ENCODE measurements at places on chromosomes 3 and 15.
A peak's percentile ranks its signal among the peaks of the same experiment; 100 is the strongest.

- DNase-seq, result peak; percentile 66
Observed at GRCh38 chr3:15795651-15796308, 2.0 kb downstream of the ANKRD28 start.

- DNase-seq, result peak; percentile 50
Observed at GRCh38 chr15:77959432-77959879, 118.1 kb downstream of the TBC1D2B start.

- no peak for DNase-seq
Observed at GRCh38 chr3:124296406-124296805, 304.5 kb upstream of the ROPN1 start.

GRCh38 chr3:13501958-13502790, 22.1 kb downstream of the HDAC11 start:
- DNase-seq, result no peak

- no peak for DNase-seq
Observed at GRCh38 chr15:31295658-31296057, 31.0 kb upstream of the KLF13 start.

- DNase-seq, result no peak
Observed at GRCh38 chr15:76566276-76566675, 229.7 kb downstream of the ISL2 start.

GRCh38 chr15:37586976-37587375, 347.5 kb upstream of the TMCO5A start:
- no peak for DNase-seq

GRCh38 chr3:177676947-177677587, 479.8 kb upstream of the TBL1XR1 start:
- no peak for DNase-seq

DNA sequence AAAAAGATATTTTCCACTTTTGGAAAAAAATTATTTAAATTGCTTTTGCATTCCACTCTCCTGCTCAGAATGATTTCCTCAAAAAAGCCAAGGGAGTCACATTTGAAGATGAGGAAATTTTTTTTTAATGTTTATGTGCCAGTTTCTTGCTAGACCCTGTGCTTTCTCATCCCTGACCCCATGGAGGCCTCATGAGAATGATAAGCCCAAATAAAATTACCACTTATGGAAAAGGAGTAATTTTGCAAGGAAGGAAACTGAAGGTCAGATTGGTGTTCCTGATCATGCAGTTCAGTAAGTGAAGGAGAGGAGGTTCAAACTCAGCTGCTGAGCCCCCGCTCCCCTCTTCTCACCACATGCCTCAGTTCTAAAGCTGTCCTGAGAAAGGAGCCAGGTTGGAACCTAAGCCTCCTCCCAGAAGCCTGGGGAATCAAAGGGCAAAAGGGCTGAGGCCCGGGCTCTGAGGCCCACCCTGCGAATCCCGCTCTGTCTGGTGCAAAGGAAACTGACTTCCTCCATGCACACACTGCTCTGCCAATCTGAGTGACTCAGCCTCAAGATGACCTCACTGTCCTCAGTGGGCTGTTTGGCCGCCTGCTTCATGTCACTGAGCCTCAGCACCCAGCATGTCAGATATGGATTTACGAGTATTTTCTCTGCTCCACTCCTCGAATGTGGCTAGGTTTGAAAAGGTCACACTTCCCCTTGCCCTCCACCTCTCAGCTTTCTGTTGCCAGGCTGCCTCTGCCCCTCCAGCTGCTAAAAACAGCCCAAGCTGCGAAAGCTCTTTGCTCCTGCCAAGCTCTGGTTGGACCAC, 56.9 kb upstream of the FLNB start:
- DNase-seq, result peak; percentile 81

DNA sequence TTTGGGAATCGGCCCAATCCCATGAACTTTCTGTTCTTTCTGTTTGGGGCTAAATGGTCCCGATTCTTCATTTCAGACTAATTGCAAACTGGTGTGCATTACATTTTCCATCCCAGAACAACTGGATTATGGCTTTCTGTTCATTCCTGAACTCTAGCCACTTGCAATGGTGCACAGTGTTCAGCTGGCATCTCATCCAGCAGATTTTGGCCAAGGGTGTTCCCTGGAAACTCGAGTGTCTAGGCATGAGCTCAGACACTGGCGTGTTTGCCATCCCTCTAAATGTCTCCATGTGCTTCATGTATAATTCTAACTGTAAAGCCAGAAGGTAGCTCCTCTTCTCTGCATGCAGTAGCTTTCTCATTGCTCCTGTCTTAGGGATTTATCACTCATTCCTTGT, 97.1 kb upstream of the MYZAP start:
- no peak for DNase-seq

DNA sequence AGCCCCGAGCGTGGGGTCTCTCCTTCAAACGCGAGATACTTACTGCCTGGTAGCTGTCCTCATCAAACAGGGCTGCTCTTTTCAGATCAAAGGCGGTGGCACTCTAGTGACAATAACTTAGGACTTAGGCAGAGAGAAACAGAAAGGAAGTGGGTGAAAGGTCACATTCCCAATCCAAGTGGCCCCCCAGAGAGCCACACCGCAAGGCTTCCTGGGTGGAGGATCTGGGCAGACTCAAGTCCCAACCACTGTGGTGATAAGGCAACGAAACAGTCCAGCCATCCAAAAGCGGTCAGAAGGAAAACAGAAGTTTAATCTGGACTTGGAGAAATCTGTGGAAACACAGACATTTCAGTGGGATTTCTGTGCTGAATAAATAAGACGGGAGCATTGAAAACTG, 227.2 kb downstream of the ADAMTS17 start:
- DNase-seq, result no peak

DNA sequence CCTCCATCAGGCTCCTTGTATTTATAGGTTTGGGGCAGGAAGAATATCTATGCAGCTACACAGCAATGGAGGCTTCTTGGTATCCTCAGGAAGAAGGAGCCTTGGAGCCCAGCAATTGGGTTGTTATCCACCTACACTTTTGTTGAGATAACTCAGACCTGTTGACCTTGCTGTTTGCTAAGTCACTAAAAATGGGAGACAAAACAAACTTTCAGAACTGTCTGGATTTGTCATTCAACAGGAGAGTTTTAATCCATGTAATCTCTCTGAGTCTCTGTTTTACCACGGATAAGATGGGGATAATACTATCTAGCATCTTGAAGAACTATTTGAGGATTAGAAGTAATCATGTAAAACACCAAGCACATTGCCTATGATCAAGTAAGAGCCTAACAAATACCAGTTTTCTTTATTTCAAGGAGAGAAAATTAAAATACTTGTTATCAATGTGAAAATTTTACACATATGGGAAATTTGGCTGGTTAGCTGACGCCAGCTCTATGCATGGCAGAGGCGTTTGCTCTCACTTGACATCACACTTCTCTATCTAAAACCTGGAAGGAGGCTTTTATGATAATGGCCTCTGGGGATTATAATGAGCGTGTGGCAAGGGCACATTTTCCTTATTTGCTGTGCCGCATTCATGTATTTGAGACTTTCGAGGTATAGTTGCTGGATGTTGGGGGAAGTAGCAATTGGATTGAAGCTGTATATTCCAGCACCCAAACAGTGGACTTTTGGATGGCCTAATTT, 215.6 kb downstream of the PDCD6IP start:
- DNase-seq, result no peak

GRCh38 chr15:40151991-40152390, 8.9 kb upstream of the BUB1B start:
- peak; percentile 74 for DNase-seq

GRCh38 chr3:23735535-23736326, 70.0 kb upstream of the UBE2E1 start:
- DNase-seq, result no peak

DNA sequence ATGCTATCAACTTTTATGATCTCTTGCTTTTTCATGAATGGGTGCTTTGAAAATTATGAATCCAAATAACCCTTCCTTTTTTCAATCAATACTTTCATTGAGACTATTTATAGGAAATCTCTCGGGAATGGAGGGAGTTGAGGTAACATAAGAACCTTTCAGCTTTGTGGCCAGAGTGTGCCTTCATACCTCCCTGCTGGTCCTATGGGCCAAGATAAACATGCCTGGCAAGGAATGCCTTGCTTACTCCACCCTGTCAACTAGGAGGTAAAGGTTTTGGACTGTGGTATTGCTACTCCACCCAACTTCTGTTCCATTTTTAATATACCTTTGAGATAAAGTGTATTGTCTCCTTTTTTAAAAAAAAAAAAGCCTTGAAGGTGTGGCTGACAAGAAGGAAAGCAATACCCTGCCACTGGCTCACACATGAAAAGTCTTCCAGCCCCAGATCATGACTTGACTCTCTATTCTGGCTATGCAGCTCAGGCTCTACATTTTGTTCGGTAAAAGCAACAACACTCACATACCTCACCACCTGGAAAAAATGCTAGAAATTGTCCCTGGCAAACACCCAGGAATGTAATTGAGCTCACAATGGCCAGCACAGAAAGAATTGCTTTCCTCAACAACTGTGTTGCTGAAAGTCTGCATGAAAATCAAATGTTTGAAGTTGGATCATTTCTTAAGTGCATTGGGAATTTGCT, 35.8 kb downstream of the COL8A1 start:
- peak; percentile 68 for DNase-seq

DNA sequence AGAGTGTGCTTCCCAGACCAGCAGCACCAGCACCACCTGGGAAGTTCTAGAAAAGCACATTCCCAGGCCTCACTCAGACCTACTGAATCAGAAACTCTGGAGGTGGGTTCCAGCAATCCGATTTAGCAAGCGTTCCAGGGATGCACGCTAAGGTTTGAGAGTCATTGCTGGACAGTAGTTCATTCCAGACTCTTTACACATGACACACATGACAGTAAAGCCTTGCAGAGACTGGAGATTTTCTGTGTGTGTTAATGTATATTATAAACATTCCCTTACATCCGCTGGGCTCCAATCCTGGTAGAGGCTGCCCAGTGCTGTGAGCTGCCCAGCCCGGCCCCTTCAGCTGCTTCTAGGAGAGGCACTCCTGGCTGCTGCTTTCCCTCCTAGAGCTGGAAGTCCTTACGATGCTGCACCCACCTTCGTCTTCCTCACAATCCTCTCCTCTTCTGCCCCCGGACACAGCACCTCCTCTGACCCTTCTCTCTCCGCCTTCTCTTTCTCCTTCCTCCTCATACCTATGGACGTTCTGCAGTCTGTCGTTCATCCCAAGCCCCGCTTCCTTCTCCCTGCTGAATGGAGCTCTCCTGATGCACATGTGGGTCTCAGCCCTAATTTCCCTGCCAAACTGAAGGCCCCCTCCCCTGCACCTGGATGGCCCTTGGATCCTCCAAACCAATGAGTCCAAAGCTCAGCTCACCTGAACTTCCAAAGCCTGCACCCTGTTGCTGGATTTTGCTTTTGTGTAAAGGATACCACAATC, 44.4 kb downstream of the ITGA11 start:
- no peak for DNase-seq

GRCh38 chr3:153619268-153619667, 457.2 kb downstream of the RAP2B start:
- DNase-seq, result no peak

GRCh38 chr3:31968927-31969418, 12.1 kb downstream of the OSBPL10 start:
- peak; percentile 93 for DNase-seq

DNA sequence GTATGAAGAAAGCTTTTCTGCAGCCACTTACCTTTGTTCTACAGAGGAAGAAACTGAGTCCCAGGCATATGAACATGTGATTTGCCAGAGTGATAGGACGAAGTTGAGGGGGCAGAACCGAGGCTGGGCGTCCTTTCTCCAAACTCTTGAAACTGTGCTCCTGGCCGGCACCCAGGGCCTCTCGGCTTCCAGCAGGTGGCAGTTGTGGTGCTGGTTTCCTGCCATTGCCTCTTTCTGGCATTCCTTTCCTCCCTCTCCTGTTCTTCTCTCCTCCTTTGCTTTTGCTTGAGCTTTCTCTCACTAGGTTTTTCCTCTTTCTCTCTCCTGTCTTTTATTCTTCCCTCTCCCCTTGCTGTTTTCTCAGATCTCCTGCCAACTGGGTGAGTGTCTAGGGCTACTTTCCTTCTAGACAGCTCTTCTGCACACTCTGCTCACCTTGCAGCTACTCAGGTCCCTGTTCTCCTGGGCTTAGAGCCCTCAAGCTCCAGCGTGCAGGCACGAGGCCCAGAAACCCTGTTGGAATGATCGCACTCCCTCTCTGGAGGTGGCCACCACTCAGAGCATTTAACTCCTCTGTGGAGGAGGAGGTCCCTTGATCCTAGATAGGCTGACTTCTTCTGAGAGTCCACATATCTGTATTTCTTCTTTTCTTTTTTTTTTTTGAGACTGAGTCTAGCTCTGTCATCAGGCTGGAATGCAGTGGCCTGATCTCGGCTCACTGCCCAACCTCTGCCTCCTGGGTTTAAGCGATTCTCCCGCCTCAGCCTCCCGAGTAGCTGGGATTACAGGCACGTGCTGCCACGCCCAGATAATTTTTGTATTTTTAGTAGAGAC, 26.2 kb downstream of the TRAK1 start:
- DNase-seq, result peak; percentile 75

DNA sequence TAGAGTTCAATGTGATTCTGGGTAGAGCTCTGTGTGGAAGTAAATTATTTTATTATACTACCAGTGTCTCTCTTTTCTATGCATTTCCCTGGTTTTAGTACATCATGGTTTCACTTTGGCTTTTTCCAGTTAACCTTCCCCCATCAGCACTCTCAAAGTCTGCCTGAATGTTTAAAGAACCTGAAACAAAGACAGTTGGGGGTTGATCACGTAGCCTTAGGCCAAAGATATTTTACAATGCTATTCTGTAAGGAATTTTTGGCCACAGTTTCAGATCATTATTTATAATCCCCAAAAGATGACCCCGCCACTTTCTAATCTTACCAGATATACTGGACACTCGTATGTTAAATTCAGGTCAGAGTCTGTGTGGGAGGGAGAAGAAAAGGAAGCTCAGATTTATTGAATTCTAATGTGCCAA, 156.3 kb upstream of the TMC3 start:
- no peak for DNase-seq

- DNase-seq, result no peak
Observed at GRCh38 chr3:50224639-50225038, 11.4 kb upstream of the GNAI2 start.

DNA sequence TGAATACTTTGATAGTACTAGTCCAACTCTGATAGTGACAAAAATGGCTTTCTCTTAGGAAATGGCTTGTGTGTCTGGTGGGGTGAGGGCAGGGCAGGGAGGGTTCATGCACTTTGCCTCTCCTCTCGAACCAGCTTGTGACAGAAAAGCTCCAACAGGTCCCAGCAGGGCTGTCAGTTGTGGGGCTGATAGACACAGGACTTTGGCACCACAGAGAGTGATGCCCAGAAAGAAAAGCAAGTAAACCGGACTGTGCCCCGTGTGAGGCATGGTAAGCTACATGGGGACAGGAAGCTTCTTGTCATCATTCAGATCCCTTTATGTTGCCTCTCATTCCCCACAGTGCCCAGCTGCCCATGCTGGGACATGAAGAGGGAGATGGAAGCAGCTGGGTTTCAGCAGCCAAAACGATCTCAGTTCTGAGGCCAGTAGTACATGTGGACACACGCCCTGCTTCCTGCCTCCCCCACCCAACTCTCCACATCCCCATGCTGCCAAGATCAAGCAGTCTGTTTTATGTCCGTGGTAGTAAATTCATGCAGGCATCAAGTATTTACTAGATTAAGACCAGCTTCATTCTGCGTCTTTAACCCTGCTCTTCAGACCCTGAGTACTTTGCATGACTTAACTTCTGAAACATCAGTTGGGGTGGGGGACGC, 29.7 kb upstream of the LIPC start:
- DNase-seq, result peak; percentile 73

- no peak for DNase-seq
Observed at GRCh38 chr15:42065033-42065432, 29.3 kb downstream of the PLA2G4D start.

GRCh38 chr3:132587401-132587800, 9.7 kb upstream of the ACKR4 start:
- DNase-seq, result no peak

GRCh38 chr3:106261396-106261795, 392.6 kb upstream of the CBLB start:
- no peak for DNase-seq

GRCh38 chr3:100516838-100517237, 24.4 kb downstream of the TMEM45A start:
- DNase-seq, result no peak
